Progenitor cell of endocrine pancreas (in vitro differentiated cells): ENCODE measurements at places on chromosomes 12 and 14. TPM values are rescaled to one million over a fixed set of nuclear protein-coding genes. Genes with fewer than 3 reads are reported as not detected.

DNA sequence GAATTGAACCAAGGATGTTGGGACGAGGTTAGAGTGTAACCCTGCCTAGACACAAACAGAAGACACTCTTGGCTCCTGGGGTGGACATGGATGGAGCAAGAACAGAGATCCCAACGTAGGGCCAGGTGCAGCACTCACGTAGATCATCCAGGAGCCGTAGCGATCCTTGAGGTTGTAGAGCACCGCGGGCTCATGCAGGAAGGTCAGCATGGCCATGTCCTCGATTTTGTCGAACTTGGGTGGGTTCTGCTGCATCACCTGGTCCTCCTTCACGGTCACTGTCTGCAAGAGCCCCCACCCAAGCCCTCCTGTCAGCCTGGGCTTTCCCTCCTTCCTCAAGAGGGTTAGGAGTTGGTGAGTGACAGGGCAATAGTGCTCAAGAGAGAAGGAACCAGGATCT is 2.5 kb downstream of the MYH7 start:
- H3K36me3 ChIP-seq, result no peaks in the 10 kb centered on the region
- H3K27ac ChIP-seq, result no peak overlapping the region
- H3K4me3 ChIP-seq, result no peak overlapping the region
- H3K4me1 ChIP-seq, result peaks cover 22% of the 10 kb centered on the region
- DNase-seq, result no peak

GRCh38 chr14:40414386-40414785 is 982.2 kb upstream of the FBXO33 start:
- no peaks in the 10 kb centered on the region for H3K27me3 ChIP-seq
- H3K36me3 ChIP-seq, result no peaks in the 10 kb centered on the region
- DNase-seq, result no peak
- no peaks in the 10 kb centered on the region for H3K4me1 ChIP-seq
- H3K4me3 ChIP-seq, result no peak overlapping the region

DNA sequence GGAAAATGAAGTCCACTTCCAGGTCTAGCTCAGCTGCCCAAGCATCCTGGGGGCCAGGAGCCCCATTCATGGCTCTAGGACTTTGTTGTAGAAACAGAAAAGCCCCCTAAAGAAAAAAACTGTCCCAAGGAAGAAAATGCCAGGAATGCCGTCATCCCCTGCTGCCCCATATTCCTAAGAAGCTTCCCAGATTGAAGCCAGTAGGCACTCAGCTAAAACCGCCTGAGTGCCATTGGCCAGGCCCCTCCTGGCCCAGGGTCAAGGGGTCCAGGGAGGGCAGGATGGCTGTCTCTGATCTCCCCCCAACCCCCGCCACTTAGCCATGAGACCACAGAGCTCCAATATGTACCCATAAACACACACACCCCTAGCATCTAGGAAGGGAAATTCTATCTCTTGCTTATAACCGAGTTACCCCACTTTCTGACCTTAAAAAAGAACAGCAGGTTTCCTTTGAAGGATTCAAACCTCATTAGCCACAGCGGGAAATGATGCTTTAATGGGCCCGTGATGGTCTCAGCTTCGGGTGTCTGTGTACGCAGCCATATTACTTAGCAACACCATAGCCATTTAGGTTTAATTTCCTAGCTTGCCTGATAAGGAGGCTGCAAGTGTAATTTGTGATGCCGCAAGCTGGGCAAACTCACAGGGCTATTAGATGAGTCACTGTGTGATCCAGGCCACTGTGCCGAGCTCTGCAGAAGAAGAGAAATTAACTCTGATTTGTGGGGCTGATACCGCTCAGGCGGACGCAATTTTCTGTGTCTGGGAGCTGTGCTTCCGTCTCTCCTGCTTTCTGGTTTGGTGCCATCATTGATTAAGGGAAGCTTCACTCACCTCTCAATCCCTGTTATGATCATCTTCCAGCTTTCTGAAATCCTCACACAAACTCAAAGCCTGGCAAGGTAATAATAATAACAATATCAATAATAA is 84.2 kb downstream of the GCH1 start:
- H3K27ac ChIP-seq, result peak overlapping the region; percentile 79
- H3K27me3 ChIP-seq, result peaks cover 4% of the 10 kb centered on the region
- no peak for DNase-seq
- no peaks in the 10 kb centered on the region for H3K36me3 ChIP-seq
- H3K4me3 ChIP-seq, result no peak overlapping the region

DNA sequence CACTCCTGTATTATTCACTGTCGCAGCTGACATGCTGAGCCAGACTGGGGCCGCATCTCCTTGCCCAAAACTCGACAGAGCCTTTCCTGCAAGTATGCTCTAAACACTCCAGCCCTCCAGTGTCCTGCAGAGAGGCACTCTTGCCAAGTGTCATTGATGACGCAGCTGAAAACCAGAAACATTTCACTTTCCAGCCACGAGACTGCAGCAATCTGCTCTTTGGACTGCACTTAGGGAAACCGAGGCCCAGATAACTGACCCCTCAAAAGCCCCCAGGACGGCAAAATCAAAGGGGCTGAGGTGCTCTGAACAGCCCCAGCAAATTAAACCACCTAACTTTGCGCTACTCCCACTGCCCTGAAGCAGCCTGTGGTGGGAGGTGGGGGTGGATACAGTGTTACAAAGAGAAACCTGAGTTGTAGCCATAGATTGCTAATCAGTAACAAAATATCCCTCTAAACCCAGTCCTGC is 2.6 kb downstream of the CCDC85C start:
- no peaks in the 10 kb centered on the region for H3K36me3 ChIP-seq
- no peak for DNase-seq
- H3K4me1 ChIP-seq, result peaks cover 54% of the 10 kb centered on the region

DNA sequence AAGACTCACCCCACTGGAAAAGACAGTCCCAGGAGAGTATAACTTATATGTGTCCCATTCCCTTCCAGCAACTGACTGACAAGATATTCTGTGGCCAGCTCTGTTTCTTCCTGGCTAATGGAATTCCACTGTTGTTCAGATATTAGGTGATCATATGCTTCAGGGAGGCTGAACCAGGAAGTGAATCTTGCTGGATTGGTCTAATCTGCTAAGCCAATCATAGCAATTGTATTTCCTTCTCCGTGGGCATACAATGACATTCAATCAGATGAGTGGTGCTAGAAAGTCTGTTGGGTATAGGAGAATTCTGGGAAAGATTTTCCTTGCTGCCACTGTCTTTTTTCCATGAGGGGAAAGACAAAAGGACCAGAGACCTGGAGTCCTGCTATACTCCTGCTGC is 12.1 kb downstream of the PYGL start:
- no peaks in the 10 kb centered on the region for H3K27me3 ChIP-seq
- H3K4me3 ChIP-seq, result no peak overlapping the region

The IGF1 gene
- total RNA-seq, result 0.57 and 1.6 TPM in 2 replicates

The NID2 gene
- total RNA-seq, result 2.1 and 3.3 TPM in 2 replicates

The CELA1 gene
- not detected in 2 replicates for total RNA-seq

The KICS2 gene
- 6.3 and 6.4 TPM in 2 replicates for total RNA-seq

The NEMP1 gene
- total RNA-seq, result 24.2 and 26.5 TPM in 2 replicates

The KRT83 gene
- not detected in 2 replicates for total RNA-seq
